Cardiac atrium fibroblast (primary cell): ENCODE measurements at places on chromosomes 5 and 9. TPM values are rescaled to one million over a fixed set of nuclear protein-coding genes. Genes with fewer than 3 reads are reported as not detected.

The OR1J2 gene
- not detected in 2 replicates for total RNA-seq

The ZNF483 gene
- total RNA-seq: under 0.01 and 0.18 TPM in 2 replicates

The CEL gene
- total RNA-seq: 0.16 and 0.36 TPM in 2 replicates

The GLRA1 gene
- total RNA-seq: not detected in 2 replicates

The PCDHGC3 gene
- 40.8 and 83.1 TPM in 2 replicates for total RNA-seq

The PTGDS gene
- 4.5 and 15.2 TPM in 2 replicates for total RNA-seq

The HAND1 gene
- not detected in 2 replicates for total RNA-seq

The GCNT4 gene
- 3.4 and 6.9 TPM in 2 replicates for total RNA-seq

The IL31RA gene
- total RNA-seq: 0.18 and 0.32 TPM in 2 replicates

The ABCA2 gene
- 12.3 and 23.8 TPM in 2 replicates for total RNA-seq

The SPINK9 gene
- not detected in 2 replicates for total RNA-seq

The TIMD4 gene
- total RNA-seq: not detected in 2 replicates

The NTNG2 gene
- 2.3 and 4.7 TPM in 2 replicates for total RNA-seq

The CAMK4 gene
- 0.18 and 0.97 TPM in 2 replicates for total RNA-seq

The CCL28 gene
- total RNA-seq: 2.9 and 5.2 TPM in 2 replicates

The CD72 gene
- 0.32 and 1.3 TPM in 2 replicates for total RNA-seq

The TMOD1 gene
- 0.18 and 0.65 TPM in 2 replicates for total RNA-seq

The SMIM33 gene
- not detected in 2 replicates for total RNA-seq

The WDR31 gene
- 0.49 and 0.90 TPM in 2 replicates for total RNA-seq

The STX17 gene
- 9.4 and 16.4 TPM in 2 replicates for total RNA-seq

The SH3TC2 gene
- total RNA-seq: 4.9 and 7.4 TPM in 2 replicates

The DOLK gene
- 28.3 and 29.3 TPM in 2 replicates for total RNA-seq

The NREP gene
- total RNA-seq: 27.3 and 49.4 TPM in 2 replicates

The PCDHGB5 gene
- 21.7 and 22.2 TPM in 2 replicates for total RNA-seq

The C7 gene
- total RNA-seq: 1,610 and 3,690 TPM in 2 replicates

The INSL4 gene
- not detected in 2 replicates for total RNA-seq

The ANKRD55 gene
- total RNA-seq: 0.32 TPM in 1 of 2 replicates, not detected in the other

The C5orf52 gene
- total RNA-seq: not detected in 2 replicates

The AMBP gene
- total RNA-seq: not detected in 2 replicates

The ABLIM3 gene
- total RNA-seq: 31.9 and 37.2 TPM in 2 replicates

The SLC34A1 gene
- not detected in 2 replicates for total RNA-seq

The IFNK gene
- total RNA-seq: not detected in 2 replicates

The STING1 gene
- total RNA-seq: 69.3 and 76.2 TPM in 2 replicates

The SCGB3A2 gene
- not detected in 2 replicates for total RNA-seq

The PCA3 gene
- not detected in 2 replicates for total RNA-seq

The TAF11L5 gene
- total RNA-seq: not detected in 2 replicates

The NUTM2G gene
- not detected in 2 replicates for total RNA-seq

The TAF11L10 gene
- total RNA-seq: not detected in 2 replicates

The LAMC3 gene
- total RNA-seq: not detected in 2 replicates

The SH3GL2 gene
- total RNA-seq: 0.16 TPM in 1 of 2 replicates, not detected in the other

The CHSY3 gene
- total RNA-seq: 9.9 and 10.9 TPM in 2 replicates

The ECPAS gene
- total RNA-seq: 49.1 and 79.4 TPM in 2 replicates

The CDH6 gene
- 0.18 and 1.9 TPM in 2 replicates for total RNA-seq

The PARP8 gene
- total RNA-seq: 1.4 and 4.4 TPM in 2 replicates

The MRPL22 gene
- total RNA-seq: 11.2 and 14.6 TPM in 2 replicates

The TPPP gene
- total RNA-seq: 0.72 and 1.1 TPM in 2 replicates

The IFNA13 gene
- total RNA-seq: not detected in 2 replicates

The HTR4 gene
- total RNA-seq: not detected in 2 replicates

The FOXD1 gene
- total RNA-seq: 2.1 and 4.3 TPM in 2 replicates

The TICAM2 gene
- total RNA-seq: under 0.01 and 1.8 TPM in 2 replicates

The GABRP gene
- total RNA-seq: not detected in 2 replicates

The FGF10 gene
- 0.32 TPM in 1 of 2 replicates, not detected in the other for total RNA-seq

The GABRA6 gene
- total RNA-seq: not detected in 2 replicates

The FAM221B gene
- total RNA-seq: not detected in 2 replicates

The AIF1L gene
- 0.49 TPM in 1 of 2 replicates, not detected in the other for total RNA-seq
